ENCODE measurements at places on chromosomes 13 and 19.

DNA sequence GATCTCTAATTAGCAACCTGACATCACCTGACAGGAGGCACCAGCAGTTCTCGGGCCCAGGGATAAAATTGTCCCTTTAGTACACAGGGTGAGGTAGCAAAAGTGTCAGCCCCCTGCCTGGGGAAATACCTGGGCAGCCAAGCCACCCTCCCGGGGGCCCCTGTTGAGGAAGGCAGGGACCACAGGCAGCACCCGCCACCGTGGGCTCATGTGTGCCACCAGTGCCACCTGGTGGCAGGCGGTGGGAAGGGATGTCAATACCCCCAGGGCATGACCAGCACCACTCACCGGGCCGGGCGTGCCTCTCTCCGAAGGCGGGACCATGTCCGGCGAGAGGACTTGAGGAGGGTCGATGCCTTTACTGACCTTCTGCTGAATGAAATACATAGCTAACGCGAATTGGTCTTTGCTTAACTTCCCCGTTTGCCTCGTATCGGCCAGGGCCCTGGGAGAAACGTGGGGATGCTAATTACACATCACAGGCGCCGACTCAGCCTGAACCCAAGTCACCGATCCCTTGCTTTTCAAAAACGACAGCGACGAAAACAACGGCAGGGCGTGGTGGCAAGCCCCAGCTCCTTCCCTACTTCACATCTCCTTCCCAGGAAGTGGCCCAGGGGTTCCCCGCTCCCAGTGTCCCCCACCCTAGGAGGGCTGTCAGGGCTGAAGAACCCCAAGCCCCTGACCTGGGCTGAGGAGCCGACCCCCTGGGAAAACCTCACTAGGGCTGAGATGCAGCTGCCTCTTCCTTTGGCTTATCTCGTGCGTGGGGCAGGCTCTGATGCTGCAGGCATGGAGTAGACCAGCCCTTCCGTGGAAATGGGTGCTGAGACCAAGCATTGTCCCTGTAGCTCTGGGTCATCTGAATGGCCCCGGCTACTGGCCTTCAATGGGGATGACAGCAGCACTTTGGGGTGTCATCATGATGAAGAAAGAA lies 53.8 kb downstream of the EPS15L1 start:
- DNase-seq, result peak; percentile 73

- peak; percentile 33 for DNase-seq
Observed at GRCh38 chr13:85799097-85799582, at the start of gene SLITRK6. Gene SLITRK6 (minus strand): TSS chr13:85799419. CDS start chr13:85796508, 2,911 bp downstream.

DNA sequence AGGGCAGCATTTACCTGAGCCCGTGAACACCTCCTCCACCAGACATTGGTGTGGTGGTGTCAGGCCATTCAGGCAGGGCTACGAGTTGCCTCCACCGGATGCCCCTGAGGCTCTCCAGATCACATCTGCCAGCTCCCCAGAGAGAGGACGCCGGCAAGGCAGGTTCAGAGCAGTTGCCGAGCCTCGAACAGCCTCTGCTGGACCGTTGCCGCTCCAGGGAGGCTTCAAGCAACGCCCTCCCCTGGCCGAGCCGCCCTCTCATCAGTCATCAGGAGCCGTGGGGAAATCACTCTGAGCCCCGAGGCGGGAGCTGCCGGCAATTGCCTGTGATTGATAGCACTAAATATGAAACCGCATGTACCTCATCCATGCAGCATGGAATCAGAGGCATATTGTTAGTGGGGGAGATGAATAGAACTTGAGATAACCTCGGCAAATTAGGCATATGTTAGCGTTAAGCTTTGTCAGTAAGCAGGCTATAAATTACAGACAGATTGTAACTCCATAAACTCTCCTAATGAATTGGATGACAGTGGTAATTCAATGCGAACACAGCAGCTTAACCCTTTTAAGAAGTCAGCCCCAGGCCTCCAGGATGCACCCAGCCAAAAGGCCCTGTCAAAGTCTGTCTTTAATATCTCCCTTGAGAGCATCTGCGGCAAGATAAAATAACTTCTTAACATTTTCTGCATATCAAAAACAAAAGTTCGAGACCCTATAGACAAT lies 29.8 kb upstream of the SPACA7 start:
- no peak for DNase-seq

DNA sequence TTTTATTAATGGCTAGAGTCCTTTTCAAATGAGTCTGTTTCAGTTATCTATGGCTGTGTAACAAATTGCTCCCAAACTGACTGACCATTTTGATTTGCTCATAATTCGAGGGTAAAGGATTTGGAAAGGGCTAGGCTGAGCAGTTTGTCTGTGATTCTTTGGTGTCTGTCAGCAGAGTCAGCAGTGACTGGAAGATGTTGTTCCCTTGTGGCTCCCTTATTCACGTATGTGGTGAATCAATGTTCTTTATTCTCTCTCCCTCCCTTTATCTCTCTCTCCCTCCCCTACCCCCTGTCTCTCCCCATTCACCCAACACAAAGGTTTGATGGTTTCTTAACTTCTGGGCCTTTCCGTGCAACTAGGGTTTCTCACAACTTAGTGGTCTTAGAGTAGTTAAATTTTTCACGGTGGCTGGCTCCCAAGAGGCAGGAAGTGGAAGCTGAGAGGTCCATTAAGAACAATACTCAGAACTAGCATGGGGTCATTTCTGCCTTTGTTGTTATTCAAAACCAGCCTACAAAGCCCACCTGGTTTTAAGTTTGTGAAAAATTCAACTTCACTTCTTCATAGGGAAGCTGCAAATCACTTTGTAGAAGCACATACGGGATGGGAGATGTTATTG lies 772.5 kb upstream of the SLITRK1 start:
- no peak for DNase-seq

- no peak for DNase-seq
Observed at GRCh38 chr13:109919715-109920375, 133.5 kb upstream of the IRS2 start.

GRCh38 chr13:88097541-88097940 lies 426.4 kb downstream of the SLITRK5 start:
- no peak for DNase-seq

GRCh38 chr19:16371540-16371986 lies 46.9 kb downstream of the KLF2 start:
- no peak for DNase-seq

DNA sequence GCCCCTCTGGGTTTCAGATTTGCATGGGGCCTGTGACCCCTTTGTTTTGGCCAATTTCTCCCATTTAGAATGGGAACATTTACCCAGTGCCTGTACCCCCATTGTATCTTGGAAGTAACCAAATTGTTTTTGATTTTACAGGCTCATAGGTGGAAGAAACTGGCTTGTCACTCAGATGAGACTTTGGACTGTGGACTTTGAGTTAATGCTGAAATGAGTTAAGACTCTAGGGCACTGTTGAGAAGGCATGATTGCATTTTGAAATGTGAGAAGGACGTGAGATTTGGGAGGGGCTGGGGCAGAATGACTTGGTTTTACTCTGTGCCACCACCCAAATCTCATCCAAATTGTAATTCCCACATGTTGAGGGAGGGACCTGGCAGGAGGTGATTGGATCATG lies 258.8 kb downstream of the NHLRC3 start:
- DNase-seq, result no peak

- DNase-seq, result no peak
Observed at GRCh38 chr13:95201814-95202651, 99.2 kb downstream of the ABCC4 start.

DNA sequence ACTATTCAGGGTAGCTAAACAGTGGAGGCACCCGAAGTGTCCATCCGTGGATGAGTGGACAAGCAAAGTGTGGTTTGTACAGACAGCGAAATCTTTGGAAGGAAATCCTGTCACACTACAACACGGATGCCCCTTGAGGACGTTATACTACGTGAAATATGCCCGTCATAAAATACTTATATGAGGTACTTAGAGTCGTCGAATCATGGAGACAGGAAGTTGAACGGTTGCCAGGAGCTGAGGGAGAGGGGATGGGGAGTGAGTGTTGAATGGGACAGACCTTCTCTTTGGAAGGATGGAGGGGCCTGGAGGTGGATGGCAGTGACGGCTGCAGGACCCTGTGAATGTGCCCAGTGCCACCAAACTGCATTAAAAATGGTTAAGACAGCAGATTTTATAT lies 11.6 kb downstream of the ATP4B start:
- no peak for DNase-seq

DNA sequence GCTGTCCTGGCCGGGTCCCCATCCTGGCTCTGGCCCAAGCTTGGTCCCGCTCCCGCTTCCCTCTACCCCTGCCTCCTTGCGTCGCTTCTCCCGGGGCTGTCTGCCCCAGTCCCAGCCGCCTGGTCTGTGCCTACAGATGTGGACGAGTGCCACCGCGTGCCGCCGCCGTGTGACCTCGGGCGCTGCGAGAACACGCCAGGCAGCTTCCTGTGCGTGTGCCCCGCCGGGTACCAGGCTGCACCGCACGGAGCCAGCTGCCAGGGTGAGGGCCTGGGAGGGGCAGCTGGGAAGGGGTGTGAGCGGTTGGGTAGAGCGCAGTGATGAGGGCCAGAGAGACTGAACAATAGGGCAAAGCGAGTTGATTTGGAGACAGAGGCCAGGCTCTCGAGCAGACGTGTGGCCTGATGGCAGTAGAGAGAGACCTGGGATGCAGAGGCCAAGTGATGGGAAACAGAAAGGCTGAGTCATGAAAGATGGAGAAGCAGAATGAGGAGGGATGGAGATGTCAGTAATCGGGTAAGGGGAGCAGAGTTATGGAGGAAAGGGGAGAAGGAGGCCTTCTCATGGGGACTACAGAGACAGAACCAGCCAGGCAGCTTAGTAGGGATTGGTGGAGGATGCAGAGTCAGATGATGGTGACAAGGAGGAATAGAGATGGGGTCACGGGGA lies 9.4 kb downstream of the LTBP4 start:
- no peak for DNase-seq

- DNase-seq, result no peak
Observed at GRCh38 chr13:74202129-74202813, 68.1 kb upstream of the KLF12 start.

GRCh38 chr19:37304190-37304883 lies 66.6 kb upstream of the ZNF527 start:
- DNase-seq, result peak; percentile 66

DNA sequence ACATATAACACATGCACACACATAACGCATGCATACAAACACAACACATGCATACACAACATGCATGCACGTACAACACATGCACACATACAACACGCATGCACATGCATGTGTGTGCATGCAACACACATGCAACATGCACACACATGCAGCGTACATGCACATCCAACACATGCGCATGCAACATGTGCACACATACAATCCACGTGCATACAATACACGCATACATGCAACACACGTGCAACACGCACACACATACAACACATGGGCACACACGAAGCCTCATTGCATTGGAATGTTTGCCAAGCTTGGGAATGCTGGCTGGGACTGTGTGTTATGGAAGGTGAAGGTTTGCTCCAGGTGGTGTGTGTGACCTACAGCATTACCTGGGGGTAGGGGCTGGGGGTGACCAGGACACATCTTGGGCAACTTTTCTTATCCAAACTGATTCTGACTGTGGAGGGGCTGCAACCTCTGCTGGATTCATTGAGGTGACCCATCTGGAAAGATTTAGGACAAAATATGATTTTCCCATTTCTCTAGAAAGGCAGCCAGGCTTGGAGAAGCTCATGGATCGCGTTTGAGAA lies 58.9 kb downstream of the SPACA7 start:
- DNase-seq, result no peak

- no peak for DNase-seq
Observed at GRCh38 chr13:110430391-110431336, 123.6 kb downstream of the COL4A2 start.

DNA sequence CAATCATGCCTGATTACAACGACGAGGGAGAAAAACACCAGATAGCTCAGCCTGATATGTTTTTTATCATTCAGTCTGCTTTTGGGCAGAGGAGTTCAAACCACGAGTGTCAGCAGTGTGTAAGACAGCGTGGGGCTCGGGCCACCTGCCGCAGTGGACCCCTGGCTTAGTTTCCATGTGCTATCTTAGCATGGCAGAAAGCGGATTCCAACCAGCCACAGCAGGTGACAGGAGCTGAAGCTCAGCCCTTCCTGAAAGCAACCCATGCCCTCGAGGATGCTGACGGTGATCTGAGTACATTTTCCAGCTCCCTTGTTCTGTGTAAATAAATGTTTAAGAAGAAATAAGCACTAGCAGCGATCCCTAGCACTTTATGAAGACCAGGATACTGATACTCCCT lies 32.2 kb upstream of the MBNL2 start:
- DNase-seq, result peak; percentile 68

DNA sequence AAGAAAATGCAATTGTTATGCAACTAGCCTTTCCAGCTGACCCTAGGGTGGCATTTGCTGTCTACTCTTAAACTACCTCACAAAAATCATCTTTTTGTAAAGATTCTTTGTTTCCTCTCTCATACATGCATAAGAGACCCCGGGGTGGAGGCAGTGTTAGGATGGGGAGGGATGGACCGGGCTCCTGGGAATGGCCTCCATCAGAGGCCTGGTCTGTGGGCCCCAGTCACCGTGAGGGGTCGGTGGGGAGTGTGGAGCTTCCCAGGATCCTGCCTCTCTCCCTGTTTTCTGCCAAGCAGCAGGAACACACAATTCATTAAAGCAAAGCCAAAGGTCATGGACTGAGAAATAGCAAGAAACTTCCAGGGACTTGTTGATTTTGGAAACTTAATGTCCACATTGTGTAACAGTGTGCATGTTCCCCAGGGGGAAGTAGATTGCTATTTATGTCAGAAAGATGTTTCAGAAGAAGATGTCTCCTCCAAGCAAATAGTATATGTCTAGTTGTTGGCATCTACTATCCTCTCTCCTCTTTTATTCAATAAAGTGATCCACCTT lies 241.4 kb downstream of the ENOX1 start:
- DNase-seq, result no peak

- no peak for DNase-seq
Observed at GRCh38 chr13:33677215-33677614, 140.7 kb upstream of the RFC3 start.

- DNase-seq, result no peak
Observed at GRCh38 chr13:73284081-73284874, 225.5 kb downstream of the KLF5 start.

DNA sequence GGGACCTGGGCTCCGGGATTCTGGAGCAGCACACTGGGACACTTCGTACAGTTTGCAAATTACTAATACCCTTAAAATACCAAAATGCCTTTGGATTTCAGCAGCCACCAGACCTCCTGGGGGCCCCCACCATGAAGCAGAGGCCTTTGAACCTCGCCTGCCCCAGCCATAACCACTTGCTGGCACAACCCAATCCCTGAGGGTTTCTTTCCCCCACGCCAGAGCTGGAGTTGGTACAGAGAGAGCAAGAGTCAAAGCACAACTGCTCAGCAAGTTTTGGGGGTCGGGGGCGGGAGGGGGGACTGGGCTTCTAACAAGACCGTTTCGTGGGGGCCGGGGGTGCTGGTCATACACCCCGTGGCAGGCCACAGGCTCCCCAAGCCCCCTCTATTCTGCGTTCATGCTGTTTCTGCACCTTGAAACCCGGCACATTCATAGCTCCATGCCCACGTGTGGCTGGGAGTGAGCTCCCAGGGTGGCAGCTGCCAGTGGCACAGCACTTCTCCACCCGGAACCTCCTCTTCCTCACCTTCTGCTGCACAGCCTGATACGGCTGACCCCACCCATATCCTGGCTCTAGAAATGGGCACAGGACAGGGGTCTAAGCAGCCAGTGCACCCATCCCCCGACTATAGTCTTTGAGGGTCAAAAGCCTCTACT lies 17.1 kb downstream of the PLEKHF1 start:
- DNase-seq, result no peak

- no peak for DNase-seq
Observed at GRCh38 chr13:76189882-76190519, 553.9 kb downstream of the LMO7 start.
